Ecto neural progenitor cell (in vitro differentiated cells): ENCODE measurements at places on chromosomes 5 and 9.
A peak's percentile ranks its signal among the peaks of the same experiment; 100 is the strongest.

- DNase-seq = no peak
Measured at GRCh38 chr5:42807722-42808447, 3.8 kb downstream of the SELENOP start.

- DNase-seq = no peak
Measured at GRCh38 chr5:66122379-66123034, 21.6 kb upstream of the SREK1 start.

DNA sequence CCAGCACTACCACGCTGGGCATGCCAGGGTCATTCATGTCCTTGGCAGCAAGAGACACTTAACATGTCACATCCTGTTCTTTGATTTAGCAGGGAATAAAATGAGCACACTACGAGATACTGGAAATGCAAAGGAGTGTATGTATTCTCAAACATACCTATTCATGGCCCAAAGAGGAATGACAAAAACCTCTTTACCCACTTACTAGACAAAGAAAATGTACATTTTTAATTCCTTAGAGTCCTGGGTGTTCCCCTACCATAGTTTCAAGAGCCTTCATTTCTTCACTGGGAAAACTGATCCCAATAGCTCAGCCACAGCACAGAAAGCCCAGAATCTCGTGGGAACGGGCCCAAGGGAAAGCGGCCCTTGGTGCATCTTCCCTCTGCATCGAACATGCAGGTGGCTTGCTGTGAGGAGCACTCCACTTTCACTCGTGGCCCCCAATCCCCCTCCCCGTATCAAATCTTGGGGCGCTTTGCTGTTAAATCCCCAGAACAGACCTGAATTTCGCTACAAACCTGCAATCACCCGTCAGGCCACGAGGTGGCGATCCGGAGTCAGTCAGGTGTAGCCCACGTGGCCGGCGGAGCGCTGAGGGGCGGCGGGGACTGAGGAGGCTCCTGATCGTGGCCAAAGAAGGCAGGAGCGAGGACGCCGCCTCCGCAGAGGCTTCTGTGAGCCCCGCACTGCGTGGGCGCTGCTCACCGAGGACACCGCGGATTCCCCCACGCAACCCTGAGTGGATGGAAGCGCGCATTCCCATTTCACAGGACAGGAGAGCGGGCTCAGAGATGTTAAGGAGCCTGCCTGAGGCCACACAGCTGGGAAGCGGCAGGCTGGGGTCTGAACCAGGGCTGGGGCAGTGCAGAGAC, 91.4 kb downstream of the LMX1B start:
- peak; percentile 93 for DNase-seq

GRCh38 chr5:141864371-141865370, 13.5 kb downstream of the PCDH1 start:
- DNase-seq = no peak

DNA sequence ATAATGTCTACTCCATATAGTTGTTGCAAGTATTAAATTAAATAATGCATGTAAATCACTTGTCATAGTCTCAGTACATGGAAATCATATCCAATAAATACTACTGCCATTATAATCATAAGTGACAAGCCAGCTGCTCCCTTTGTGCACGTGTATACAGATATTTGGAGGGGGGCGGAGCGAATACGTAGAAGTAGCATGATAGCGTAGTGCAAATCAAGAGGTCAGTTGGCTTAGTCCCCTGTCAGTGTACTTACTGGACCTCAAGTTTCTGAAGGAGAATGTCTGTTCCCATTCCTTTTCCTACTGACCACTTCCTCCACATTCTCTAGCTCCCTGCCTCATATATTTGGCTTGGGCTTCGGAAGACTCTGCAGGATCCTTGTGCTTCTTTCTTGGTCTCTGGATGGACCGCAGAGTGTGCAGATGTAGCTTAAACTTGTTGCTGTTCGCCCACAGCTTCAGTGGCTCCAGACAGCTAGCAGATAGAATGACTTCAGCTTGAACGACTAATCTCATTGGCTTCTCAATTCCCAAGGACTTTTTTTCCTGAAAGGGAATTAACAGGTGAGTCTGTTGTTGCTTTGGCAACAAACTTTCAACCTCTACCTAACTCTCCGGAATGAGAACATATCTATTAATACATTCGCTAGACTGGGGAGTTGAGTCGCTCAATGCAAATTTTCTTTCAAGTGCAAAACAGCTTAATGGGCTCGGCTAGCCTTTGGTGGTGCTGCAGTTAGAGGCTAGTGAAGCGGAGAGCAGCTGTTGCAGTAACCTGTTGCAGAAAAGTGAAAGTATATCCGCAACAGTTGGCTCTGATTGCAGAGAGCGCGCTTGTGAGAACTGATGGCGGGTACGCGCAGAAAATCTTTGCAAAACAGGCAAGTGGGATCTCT, at the start of gene PCDHB1:
Gene PCDHB1, plus strand, starts transcription at position 753 of the 899 bp plus-strand sequence. Its CDS starts 97 bp downstream, at position 850.
- peak; percentile 49 for DNase-seq

DNA sequence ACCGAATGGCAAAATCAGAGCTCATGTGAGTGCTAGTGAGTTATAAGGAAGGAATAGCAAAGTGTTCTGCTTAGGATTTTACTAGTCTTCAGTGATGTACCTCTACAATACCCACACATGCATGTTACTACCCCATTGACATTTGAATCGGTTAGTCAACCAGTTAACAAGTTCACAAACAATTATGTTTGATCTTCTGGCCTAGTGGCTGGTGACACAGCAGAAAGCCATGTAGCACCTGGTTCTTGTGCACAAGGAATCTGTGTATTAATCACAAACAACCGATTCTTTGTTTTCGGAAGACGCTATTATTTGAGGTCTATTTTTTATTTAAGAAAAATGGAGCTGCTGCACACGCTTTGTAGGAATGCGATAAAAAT, 41.9 kb downstream of the NTRK2 start:
- DNase-seq = no peak

GRCh38 chr5:127875235-127876021, 172.2 kb downstream of the CCDC192 start:
- DNase-seq = peak; percentile 67

DNA sequence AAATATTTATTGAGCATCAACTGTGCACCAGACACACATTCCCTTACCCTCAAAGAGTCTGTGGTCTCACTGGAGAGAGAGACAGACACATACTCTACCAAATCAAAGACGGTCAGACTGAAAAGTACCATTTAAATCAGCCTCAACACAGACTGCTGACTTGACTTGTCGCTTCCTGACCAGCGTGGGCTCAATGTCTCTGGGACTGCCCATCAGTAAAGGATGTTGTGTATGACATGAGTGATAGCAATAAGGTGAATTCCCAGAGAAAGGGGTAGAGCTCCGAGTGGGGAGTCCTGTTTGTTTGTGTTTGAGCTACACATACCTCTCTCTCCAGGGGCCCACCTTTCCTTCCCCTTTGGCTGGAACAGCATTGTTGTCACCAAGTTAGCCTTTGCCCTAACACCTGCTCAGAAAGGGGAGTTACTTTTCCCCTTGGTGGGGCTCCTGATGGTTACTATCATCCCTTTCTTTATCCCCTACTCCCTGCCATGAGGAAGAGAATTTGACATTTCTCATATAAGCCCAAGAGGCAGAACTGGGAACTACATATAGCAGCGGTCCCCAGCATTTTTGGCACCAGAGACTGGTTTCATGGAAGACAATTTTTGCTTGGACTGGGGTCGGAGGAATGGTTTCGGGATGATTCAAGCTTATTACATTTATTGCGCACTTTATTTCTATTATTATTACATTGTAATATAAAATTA, 33.9 kb downstream of the NR4A3 start:
- no peak for DNase-seq

GRCh38 chr9:106637486-106637885, 225.5 kb upstream of the ZNF462 start:
- no peak for DNase-seq

DNA sequence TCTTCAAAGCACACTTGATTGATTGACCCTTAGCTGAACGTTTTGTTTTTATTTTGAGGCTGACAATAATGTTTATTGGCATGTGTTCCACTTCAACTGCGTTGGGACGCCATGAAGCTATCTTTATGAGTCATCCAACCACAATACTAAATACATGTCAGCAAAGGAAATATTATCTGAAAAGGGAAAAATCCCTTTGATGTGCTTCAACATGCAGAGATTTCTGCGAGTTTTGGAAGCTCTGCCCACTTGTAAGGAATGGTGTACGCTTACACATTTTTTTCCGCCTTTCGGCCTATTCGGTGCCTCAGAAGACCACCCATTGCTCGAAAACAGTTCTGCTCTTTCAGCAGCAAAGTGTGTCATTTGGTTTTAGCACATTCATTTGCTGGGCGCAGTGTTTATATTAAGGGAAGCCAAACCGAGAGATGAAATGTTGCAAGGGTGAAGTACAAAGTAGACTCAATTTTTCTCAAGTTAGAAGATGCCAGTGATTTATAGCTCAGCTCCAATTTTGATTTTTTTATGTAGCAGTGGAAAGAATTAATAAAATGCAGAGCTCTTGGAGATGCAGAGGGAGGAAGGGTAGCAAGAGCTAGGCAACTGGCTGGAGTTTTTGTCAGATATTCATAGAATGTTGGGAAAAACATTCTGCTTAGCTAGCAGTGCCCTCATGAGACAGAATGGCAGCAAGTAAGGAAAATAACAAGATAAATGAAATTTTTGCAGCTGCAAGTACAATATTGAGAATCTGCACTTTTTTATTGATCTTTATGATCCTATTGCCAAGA, 68.9 kb downstream of the PRDM6 start:
- DNase-seq = no peak

GRCh38 chr5:95619096-95619495, 791 bp upstream of the GPR150 start:
- DNase-seq = no peak

DNA sequence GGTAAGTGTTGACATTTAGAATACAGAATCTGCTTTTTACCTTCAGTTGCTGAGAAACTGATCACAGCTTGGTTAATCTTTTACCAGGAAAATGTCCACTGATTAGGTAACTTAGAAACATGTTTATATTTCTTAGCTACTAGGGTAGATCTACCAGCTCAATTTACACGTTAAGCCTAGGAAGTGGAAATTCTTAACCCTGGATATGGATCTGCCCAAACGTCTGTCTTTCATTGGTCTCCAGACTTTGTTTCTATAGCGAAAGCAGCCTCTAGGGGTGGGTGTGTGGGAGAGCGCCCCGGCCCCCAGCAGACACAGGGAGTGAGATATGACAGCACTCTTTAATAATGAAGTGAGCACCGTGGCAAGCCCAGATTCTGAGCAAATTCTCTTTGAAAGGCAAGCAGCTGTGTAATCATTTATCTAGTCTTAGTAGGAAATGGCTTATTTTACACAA, 141.6 kb upstream of the ZNF608 start:
- no peak for DNase-seq

DNA sequence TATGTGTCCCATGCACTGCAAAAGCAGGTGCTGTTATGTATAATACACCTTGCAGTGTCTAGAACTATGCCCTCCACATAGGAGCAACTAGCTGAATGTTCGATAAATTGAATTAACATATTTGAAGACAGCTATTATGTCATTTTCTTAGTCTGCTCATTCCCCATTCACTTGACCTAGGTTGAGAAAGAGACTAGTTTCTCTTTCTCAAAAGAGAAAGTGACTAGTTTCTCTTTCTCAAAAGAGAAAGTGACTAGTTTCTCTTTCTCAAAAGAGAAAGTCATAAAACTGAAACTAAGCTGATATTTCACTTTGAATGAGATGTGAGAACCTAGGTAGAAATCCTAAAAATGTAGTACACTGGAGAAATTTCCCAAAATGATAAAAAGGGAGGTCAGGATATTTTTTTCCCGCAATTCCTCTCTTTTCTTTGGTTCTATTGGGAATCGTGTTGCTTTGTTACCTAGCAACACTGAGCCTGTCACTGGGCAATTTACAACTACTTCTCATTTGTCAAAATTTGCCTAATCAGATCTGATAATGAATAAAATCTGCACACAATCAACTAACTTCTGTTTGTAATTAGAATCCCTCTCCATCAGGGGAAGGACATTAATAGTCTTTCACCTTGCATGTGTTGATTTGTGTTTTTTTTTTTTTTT, 132.0 kb upstream of the GRIA1 start:
- no peak for DNase-seq

DNA sequence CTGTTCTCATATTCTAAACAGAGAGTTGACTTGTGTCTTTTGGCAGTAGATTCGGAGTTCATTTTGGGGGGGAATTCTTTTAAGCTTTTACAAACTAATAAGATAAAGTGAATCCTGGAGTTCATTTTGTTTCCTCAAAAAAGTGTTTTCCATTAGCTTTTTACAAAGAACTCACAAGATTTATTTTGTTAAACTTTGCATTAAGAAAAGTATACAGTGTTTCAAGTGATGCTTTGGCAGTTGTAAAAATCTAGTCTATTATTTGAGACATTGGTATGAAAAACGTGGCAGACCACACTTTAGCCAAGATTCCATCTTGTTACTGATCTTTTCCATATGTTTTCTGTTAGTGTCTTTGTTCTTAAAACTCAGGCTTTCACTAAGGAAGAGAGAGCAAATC, 1.2 kb upstream of the OMD start:
- no peak for DNase-seq

GRCh38 chr9:131500939-131501541, 1.7 kb upstream of the POMT1 start:
- DNase-seq = no peak

- no peak for DNase-seq
Measured at GRCh38 chr5:128646176-128646575, 108.1 kb upstream of the FBN2 start.

GRCh38 chr5:40623480-40624420, 56.0 kb upstream of the PTGER4 start:
- DNase-seq = no peak

DNA sequence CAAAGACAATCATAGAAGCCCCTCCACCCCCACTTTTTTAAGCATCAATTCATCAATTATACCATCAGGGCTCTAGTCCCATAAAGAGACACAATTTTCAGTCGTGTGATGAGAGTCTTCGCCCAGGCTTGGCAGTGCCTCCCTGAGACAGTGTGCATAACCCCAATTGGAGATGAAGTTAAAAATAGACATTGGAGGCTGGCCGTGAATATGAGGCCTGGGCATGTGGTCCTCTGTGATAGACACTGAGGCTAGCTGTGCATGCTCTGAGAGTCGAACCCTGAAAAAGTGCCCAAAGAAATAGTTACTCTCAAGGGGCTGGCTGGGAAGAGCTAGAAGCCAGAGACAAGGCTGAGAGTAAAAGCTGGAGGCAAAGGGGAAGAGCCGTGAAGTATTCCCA, 248.6 kb upstream of the NR4A3 start:
- no peak for DNase-seq

- DNase-seq = no peak
Measured at GRCh38 chr5:142568283-142568995, 117.5 kb downstream of the FGF1 start.

GRCh38 chr5:14415024-14415697, 166.4 kb upstream of the OTULINL start:
- no peak for DNase-seq

DNA sequence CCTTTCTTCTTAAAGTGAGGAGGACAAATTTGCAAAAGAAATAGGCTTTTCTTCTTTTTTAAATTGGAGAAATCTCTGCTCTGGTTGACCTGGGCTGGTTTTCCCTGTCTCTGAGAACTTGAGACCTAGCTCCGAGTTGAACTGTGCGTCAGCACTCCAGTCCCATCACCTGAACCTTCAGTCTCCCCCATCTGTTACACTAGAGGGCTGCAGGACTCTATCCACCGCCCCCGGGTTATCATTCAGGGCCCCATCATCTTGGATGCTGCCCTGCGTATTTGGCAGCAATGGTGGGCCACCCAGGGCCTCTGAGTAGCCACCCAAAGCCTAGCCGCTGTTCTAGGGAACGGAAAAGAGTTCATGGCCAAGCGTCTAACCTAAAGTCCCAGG, 2.5 kb downstream of the FOXE1 start:
- no peak for DNase-seq

- no peak for DNase-seq
Measured at GRCh38 chr9:8095672-8096086, 296.1 kb upstream of the DMAC1 start.

GRCh38 chr9:133516256-133516960, 8.4 kb downstream of the MYMK start:
- DNase-seq = no peak
